ENCODE measurements at places on chromosomes 6 and 20.

DNA sequence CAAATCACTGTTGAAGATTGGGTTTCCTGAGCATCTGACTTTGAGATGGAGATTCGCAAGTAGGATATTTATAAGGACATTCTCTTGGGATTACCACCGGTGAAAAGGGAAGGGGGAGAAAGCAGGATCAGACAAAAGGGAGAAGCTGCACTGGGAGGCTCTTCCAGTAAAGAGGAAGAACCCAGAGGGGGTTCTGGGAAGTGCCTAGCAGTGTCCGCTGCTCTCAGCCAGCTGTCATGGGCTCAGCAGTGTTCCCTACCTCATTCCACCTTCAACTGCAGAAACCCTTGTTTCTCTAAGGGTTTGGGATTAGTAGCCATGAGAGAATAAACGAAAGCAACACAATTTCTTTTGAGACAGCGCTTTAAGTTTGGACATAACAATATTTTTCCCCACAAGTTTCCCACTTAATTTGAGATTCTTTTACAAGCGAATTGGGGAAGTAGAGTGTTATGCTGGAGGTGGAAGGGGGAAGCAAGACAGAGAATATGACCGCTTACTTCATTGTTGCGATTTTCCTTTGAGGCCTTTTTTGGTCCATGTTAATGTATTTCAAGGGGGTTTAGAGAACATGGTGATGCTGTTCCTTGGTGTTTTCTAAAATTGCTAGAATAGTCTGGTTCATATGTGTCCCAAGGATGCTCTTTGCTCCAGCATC lies 154.5 kb upstream of the SCGN start:
- peak; percentile 61 for DNase-seq

DNA sequence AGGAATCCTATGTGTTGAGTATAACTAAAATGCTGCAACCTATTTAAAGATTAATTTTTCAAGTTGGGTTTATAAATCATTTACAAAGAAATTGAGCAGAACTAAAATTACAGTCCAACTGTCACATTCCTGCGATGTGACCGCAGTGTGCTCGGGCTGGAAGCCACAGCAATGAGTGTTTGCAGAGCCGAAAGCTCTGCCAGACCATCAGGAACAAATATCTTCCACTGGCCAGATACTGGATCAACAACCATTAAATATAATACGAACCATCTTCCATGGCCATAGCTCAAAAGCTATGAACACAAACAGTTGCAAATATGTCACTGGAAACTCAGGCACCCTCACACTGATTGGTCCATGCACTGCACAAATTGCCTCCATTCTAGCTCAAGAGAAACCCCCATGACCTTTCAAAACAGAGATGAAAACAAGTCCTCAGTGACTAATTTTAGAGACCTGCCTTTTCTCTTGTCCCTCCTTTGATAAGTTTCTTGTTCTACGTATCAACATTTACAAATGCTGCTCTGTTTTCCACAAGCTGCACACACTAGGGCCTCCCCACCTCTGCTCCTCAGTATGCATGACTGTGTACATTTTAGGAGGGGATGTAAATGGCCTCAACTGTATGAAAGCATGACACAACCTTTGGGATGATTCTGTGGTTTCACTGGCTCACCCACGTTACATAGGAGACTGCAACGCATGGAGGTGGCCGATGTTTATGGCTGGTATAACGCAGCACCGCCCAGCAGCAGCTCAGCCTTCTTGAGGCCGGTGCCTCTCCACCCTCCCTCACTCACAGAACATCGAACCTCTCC lies 171.7 kb downstream of the WDR27 start:
- no peak for DNase-seq

DNA sequence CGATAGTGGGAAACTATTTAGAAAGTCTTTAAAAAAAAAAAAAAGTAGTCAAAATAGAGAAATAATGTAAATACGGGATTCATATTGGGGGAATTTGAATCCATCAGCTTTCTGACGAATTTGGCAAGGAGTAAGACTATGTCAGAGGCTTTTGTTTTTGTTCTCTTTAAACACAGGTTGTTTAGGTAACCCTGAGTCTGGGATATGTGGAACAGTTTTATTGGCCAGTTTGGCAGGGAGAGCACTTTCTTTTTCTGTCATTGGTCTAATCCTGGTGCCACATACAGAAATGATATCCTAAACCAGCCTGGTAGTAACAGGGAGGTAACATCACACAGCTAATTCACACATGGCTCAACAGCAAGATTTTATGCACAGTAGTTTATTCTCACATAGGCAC lies 27.7 kb downstream of the HAO1 start:
- DNase-seq, result no peak

DNA sequence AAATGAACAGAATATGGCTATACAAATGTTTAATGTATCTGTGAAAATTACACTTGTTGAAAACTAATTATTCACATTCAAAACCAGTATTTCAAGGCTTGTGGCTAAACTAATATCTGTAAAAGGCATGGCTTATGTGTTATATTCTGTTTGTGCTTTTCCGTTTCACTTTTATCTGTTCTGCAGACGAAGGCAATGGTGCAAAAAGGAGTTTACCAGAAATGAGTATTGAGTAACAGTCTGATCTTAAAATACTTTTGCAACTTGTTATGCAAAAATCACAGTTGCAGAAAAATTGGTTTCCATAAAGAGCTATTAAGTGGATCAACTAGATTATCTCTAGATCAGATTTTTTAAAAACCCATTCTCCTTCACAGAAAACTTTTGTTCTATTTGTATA lies 9.4 kb upstream of the STX11 start:
- no peak for DNase-seq

GRCh38 chr6:108694816-108695215 lies 134.1 kb downstream of the FOXO3 start:
- DNase-seq, result no peak

DNA sequence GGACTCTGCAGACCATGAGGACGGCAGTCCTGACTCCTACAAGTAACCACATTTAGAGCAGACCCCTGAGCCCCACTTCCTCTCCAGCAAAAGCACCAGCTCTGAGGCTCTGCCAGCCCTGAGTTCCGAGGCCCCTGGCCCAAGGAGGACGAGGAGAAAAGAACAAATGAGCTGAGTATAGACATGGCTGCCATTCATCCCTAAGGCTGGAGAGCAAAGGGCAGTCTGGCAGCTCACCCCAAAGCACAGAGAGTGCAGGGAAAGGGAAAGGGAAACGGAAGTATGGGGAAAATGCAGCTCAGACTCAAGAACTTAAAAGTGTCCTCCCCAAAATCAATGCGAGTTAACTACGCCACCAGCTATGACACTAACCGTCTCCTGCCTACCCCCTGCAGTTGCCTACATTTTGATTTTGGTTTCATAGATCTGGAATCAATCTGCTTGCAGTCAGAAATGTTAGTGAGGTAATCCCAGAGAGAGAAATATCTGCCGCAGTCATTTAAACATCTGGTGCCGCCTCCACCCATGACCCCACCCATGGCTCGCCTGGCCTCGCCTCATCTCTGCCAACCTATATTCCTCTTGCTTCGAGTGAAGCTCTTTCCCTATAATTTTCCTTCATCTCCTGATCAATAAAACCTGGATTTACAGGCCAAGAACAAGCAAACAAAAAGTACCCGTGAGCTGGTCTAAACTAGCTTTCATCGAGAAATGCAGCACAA lies 49.6 kb upstream of the AFDN start:
- no peak for DNase-seq
